Stimulated activated CD4-positive, alpha-beta T cell treated with anti-CD3 and anti-CD28 coated beads, Interleukin-15, amount 100 ng/mL, for 24 hours (primary cell): ENCODE measurements at places on chromosomes 13 and 19.

DNA sequence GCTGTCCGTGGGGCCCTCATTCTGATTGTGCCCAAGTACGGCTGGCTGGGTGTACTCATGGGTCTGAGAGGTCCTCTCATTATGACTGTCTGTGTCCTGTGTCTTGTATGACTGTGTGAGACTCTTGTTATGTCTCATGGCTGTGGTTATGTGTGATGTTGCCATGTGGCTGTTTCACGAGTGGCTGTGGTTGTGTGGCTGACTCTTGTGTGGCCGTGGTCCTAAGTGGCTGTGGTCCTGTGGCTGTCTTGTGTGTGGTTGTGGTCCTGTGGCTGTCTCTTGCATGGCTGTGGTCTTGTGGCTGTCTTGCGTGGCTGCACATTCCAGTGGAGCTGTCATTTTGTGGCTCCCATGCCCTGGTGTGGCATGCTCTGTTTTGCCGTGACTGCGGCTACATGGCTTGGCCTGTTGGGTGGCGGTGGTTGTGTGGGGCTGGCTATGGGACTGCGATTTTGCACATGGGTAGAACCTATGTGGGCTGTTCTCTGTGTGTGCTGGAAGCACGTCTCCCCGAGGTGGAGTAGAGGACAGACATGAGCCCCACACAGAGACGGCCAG, 2.5 kb downstream of the LYL1 start:
- peak; percentile 71 for DNase-seq

DNA sequence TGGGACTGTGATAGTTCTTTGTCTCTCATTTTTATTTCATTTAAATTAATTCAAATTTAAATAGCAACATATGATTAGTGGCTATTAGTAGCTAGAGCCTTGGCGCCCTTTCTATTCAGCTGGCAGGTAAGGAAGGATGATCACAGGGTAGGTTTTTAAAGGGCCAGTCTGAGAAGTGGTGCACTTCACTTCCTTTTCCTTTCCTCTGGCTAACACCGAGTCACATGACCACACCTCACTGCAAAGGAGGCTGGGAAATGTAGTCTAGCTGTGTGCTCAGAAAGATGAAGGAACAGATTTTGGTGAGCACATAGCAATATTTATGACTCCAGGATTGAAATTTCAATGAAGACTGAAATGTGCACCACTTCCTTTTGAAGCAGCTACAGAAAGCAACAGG, 128.7 kb downstream of the TSHZ3 start:
- peak; percentile 42 for DNase-seq

- no peak for DNase-seq
Measured at GRCh38 chr19:37505958-37506386, 767 bp upstream of the ZNF793 start.

DNA sequence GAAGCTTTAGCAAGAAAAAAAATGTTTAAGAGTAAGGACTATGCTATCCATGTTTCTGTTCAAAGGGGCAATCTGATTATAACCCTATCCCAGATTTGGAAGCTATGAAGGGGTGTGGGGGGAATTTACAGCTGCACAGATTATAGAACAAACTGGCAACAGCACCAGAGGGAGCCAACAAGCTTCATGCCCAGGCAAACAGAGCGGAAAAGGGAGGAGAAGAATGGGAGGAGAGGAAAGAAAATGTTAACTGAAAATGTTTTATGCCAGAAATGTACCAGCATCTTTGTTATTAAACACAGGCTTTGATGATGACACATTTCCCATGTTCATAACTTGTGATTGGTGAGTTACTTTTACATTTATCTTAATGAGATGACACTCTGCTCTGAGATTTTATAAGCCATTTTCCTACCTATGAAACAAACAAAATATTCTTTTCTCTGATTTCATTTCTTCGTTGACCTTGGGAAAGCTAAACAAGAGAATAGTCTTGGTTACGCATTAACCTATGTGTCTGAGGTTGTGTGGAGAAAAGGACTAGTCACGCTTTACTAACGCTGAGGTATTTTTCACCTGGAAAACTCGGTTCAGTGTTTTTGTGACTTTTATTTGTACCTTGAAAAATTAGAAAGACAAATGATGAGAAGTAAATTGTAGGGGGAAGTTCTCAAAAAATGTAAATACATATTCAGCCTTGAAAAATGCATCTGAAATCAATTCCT, 235.8 kb upstream of the MIR17HG start:
- DNase-seq = no peak
